ENCODE measurements at places on chromosomes 11 and 22. TPM values are rescaled to one million over a fixed set of nuclear protein-coding genes. Genes with fewer than 3 reads are reported as not detected.

DNA sequence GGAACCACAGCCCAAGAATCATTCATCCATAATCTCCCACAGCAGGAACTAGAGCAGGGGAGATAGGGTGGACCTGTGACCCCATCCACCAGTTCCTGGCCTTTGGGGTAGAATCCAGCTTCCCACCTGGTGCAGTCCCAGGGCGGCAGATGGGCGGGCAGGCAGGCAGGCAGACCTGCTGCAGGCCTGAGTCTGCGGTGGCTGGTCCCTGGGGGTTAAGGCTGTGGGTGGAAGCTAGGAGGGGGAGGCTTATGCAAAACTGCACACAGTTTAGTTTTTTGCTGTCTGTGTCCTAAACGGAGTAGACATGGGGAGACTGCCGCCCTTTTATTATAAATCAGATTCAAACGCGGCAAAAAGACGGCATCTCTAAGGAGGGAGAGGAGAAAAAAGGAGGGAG, 4.5 kb upstream of the NEFH start:
- H3K27ac ChIP-seq = no peak overlapping the region
- H3K4me1 ChIP-seq = peaks cover 22% of the 10 kb centered on the region
- H3K27me3 ChIP-seq = peaks cover under 1% of the 10 kb centered on the region
- no peak overlapping the region for H3K4me3 ChIP-seq
- DNase-seq = no peak

- peak within 1 kb of the TSS; percentile 27 for H3K27ac ChIP-seq
- peaks cover 40% of the 10 kb centered on the region for H3K4me1 ChIP-seq
- H3K27me3 ChIP-seq = peaks cover 30% of the 10 kb centered on the region
- no peaks in the 10 kb centered on the region for H3K36me3 ChIP-seq
- peak within 1 kb of the TSS; percentile 64 for H3K4me3 ChIP-seq
Observed at GRCh38 chr11:8263769-8264410, at the start of gene LMO1. LMO1 (minus strand) TSS chr11:8263878; CDS start chr11:8263362, 516 bp downstream.

- no peaks in the 10 kb centered on the region for H3K4me1 ChIP-seq
- no peak for DNase-seq
- H3K4me3 ChIP-seq = no peak overlapping the region
- no peaks in the 10 kb centered on the region for H3K27me3 ChIP-seq
Observed at GRCh38 chr11:120097721-120098385, 40.1 kb downstream of the TRIM29 start.

DNA sequence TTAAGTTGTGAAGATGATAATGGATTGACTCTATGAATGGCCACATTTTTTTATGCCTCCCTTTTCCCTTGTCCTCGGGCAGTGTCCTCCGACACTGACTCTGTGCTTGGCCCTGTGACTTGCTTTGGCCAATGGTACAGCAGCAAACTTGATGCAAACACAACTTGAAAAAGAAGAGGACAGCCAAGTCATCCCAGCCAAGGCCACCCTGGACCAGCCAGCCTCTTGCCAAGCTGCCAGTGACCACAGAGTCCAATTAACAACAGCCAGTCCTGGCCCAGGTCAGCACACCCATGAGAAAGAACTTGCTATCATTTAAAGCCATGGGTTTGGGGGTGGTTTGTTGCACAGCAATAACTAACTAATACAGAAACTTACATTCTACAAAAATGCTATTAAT, 63.4 kb upstream of the SLC35C1 start:
- H3K36me3 ChIP-seq = no peaks in the 10 kb centered on the region
- H3K27me3 ChIP-seq = no peaks in the 10 kb centered on the region
- peaks cover 3% of the 10 kb centered on the region for H3K4me1 ChIP-seq
- DNase-seq = no peak
- no peak overlapping the region for H3K27ac ChIP-seq
- no peak overlapping the region for H3K4me3 ChIP-seq

DNA sequence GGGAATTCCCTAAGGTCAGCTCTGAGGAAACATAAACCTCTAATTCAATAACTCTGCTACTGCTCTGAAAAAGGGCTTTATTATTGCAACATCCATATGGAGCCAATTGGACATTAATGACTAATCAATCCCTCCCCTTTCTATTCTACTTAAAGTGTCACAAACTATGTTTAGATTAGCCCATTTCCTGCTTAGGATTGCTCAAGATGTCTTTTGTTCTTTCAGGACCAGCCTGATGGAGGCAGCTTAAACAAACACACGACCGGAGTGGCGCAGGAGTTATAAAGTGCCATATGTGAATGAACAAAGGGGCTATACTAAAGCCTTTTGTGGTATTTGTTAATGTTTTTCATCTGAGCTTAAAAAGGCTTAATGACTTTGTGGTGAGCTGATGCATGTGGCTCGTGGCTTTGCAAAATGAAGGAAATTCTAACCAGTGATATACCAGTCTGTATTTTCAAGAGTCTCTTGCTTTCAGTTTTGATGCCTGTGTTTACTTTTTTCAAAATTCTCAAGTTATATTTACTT, 354.4 kb downstream of the SOX6 start:
- H3K27ac ChIP-seq = no peak overlapping the region
- no peaks in the 10 kb centered on the region for H3K36me3 ChIP-seq
- no peak overlapping the region for H3K4me3 ChIP-seq

- no peaks in the 10 kb centered on the region for H3K36me3 ChIP-seq
- peaks cover 29% of the 10 kb centered on the region for H3K4me1 ChIP-seq
- DNase-seq = no peak
- no peaks in the 10 kb centered on the region for H3K27me3 ChIP-seq
- H3K27ac ChIP-seq = no peak overlapping the region
- H3K4me3 ChIP-seq = no peak overlapping the region
Observed at GRCh38 chr22:39352306-39352891, 2.6 kb downstream of the SYNGR1 start.

DNA sequence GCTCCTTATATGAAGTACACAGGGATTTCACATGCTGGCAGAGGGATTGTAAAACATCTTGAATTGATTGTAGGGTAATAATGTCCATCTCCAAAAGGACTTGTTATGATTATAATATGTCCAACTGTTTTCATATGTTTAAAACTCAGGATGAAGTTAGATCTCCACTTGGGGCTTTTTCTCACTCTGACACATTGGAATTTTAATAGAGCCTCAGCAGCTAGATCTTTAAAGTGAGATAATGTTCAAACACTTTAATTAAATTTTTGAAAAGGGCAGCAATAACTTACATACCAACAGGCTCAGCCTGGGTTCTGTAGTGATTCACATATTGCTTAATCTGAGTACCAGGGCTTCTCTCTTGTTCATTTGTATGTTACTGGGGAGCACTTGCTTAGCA, 152.1 kb downstream of the NELL1 start:
- H3K4me3 ChIP-seq = no peak overlapping the region
- DNase-seq = no peak
- H3K27me3 ChIP-seq = no peaks in the 10 kb centered on the region
- no peak overlapping the region for H3K27ac ChIP-seq
- H3K4me1 ChIP-seq = no peaks in the 10 kb centered on the region
- H3K36me3 ChIP-seq = no peaks in the 10 kb centered on the region

GRCh38 chr11:8911029-8911823, at the start of gene AKIP1:
AKIP1 (plus strand) TSS chr11:8911189; CDS start chr11:8911450, 261 bp downstream.
- peak within 1 kb of the TSS; percentile 94 for H3K4me3 ChIP-seq
- H3K4me1 ChIP-seq = peaks cover 44% of the 10 kb centered on the region
- peak within 1 kb of the TSS; percentile 97 for H3K27ac ChIP-seq
- H3K27me3 ChIP-seq = no peaks in the 10 kb centered on the region
- peak; percentile 96 for DNase-seq

DNA sequence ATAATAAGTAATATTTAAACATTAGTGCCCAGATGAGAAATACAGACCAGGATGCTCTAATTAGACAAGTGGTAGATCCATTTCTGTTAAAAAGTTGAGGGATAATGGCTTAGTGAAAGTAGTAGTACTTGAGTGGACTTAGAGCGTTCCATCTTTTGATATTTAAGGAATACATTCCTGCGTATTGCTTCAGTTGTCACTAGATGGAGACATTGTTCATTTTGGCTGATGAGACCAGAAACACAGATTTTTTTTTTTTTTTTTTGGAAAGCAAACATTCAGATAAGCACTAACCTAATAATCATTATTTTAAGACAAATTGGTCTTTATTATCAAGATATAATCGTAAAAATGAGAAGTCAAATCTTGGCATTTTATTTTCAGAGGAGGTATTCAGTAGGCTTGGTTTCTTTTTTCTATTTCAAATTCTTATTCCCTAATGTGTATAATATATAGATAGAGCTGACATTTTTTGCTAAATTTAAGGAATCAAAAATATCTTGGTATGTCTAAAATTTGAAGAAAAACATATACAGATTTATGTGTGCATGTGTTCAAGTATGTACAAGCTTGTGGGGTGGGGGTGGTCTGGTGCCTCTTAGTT, 92.9 kb downstream of the DYNC2H1 start:
- H3K27ac ChIP-seq = no peak overlapping the region
- no peak overlapping the region for H3K4me3 ChIP-seq
- H3K4me1 ChIP-seq = no peaks in the 10 kb centered on the region
- DNase-seq = no peak
- no peaks in the 10 kb centered on the region for H3K27me3 ChIP-seq

DNA sequence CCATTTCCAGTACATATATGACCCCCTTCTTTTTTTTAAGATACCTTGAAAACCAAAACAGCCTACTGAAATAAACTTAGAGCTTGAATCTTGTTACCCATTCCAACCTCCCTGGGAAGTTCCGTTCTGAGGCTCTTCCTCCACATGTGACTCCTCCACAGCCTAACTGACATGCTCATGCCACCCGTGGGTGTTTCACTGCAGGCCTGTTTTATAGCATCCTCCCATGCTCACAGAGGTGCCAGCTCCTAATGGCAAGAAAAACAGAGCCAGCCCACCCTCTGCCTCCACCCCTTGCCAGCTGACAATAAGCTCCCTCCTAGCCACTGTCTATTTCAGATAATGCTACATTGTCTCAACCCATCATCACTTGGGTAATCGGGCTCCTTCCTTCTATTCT, 97.6 kb upstream of the E2F8 start:
- no peaks in the 10 kb centered on the region for H3K36me3 ChIP-seq
- H3K27ac ChIP-seq = no peak overlapping the region
- no peaks in the 10 kb centered on the region for H3K4me1 ChIP-seq
- no peak overlapping the region for H3K4me3 ChIP-seq
- no peak for DNase-seq

DNA sequence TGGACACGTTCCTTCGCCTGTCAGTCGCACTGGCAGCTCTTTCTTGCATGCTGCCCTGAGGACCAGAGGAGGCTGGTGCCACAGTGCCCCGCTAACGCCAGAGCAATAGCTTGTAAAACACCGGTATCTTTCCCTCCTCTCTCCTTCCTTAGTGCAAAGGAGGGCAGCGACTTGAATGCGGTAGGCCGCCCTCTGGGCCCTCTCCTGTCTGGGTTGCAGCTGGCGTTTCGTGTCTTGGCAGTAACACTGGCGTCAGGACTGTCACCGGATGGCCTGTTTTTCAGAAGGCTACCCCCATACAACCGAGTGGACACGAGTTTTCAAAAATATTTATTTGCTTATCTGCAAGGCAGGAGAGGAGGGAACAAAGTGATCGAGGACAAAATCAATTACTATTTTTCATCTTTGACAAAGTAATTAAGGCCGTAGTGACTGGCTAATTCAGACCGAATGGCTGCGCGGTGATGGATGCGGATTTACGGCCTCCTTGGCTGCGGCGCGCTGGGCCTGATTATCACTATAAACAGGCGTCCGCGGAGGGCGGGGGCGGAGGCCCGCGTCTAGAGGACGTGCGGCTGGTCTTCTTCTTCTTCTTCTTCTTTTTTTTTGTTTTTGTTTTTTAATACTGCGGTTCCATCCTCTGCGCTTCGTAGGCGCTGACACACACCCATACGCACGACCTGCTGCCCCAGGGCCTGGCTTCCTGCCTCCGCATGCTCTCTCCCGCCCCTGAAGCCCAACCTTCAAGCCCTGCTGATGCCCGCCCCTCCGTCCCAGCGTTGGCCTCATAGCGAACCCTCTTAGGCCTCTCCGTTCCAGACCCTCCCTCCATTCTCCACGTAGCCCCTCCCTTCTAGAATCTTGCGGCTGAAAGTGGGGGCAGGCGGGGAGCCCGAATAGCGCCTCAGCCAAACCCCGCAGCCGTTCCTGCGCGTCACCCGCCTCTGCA, 2.9 kb upstream of the SLC6A5 start:
- no peak overlapping the region for H3K4me3 ChIP-seq
- H3K4me1 ChIP-seq = peaks cover 22% of the 10 kb centered on the region
- peaks cover 86% of the 10 kb centered on the region for H3K27me3 ChIP-seq

- DNase-seq = no peak
- H3K27ac ChIP-seq = no peak overlapping the region
- no peaks in the 10 kb centered on the region for H3K36me3 ChIP-seq
- H3K4me3 ChIP-seq = no peak overlapping the region
- no peaks in the 10 kb centered on the region for H3K27me3 ChIP-seq
Observed at GRCh38 chr11:130529366-130529765, 80.9 kb downstream of the ADAMTS15 start.

- no peak overlapping the region for H3K27ac ChIP-seq
- no peaks in the 10 kb centered on the region for H3K27me3 ChIP-seq
- no peaks in the 10 kb centered on the region for H3K4me1 ChIP-seq
- DNase-seq = no peak
- no peaks in the 10 kb centered on the region for H3K36me3 ChIP-seq
Observed at GRCh38 chr11:22466809-22467208, 128.6 kb downstream of the SLC17A6 start.

DNA sequence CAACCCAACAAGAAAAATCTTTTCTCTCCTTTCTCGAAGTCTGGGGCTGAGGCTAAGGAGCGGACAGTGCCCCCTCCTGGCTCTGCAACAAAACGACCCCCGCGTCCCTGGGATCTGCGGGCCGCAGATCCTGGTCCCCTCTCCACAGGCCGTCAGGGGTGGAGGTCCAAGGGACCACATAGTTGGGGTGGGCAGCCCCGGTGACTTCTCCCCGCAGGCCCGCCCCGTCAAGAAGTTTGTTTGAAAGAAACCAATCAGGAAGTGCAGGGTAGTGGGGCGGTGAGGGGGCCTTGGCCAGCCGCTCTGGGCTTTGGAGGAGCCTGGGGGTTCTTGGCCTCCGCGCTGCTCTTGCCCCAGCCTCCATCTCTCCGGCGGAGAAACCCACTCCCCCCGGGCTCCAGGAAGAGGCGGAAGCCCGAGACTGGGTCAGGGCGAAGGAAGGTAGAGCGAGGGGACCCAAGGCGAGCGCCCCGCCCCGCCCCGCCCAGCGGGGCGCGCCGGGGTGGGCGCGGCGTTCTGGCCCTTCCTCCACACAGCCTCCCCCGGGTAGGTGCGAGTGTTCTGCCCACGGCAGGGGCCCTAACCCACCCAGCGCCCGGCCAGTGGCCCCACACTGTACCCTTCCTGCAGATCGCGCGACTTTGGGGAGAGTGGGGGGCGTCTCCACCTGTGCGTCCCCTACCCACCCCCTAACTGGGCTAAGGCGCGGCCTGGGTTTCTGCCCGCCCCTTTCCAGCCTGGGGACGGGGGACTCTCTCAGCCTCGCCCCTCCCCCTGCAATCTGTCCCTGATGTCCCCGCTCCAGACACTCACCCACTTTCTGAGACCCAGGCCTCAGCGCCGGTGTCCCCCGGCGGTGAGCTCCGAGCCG, 1.3 kb downstream of the TP53I11 start:
- H3K36me3 ChIP-seq = no peaks in the 10 kb centered on the region
- no peak for DNase-seq
- H3K4me1 ChIP-seq = peaks cover 60% of the 10 kb centered on the region
- no peaks in the 10 kb centered on the region for H3K27me3 ChIP-seq
- H3K27ac ChIP-seq = peak overlapping the region; percentile 84

- no peak overlapping the region for H3K4me3 ChIP-seq
- no peaks in the 10 kb centered on the region for H3K4me1 ChIP-seq
- no peaks in the 10 kb centered on the region for H3K27me3 ChIP-seq
Observed at GRCh38 chr11:110027627-110028371, 65.4 kb upstream of the ZC3H12C start.

- H3K4me1 ChIP-seq = peaks cover 47% of the 10 kb centered on the region
- peaks cover 64% of the 10 kb centered on the region for H3K36me3 ChIP-seq
- H3K27me3 ChIP-seq = no peaks in the 10 kb centered on the region
- peak overlapping the region; percentile 66 for H3K4me3 ChIP-seq
Observed at GRCh38 chr11:112085822-112086421, 634 bp downstream of the TIMM8B start.

The C11orf16 gene
- not detected for total RNA-seq

The KLHL35 gene
- 0.42 TPM for total RNA-seq

The SVIP gene
- 17.0 TPM for total RNA-seq

The NTM gene
- 5.6 TPM for total RNA-seq

The WNT7B gene
- total RNA-seq = not detected

Measured in esophagus muscularis mucosa (tissue), 4 donors.